ENCODE measurements at places on chromosomes 3 and 15.

DNA sequence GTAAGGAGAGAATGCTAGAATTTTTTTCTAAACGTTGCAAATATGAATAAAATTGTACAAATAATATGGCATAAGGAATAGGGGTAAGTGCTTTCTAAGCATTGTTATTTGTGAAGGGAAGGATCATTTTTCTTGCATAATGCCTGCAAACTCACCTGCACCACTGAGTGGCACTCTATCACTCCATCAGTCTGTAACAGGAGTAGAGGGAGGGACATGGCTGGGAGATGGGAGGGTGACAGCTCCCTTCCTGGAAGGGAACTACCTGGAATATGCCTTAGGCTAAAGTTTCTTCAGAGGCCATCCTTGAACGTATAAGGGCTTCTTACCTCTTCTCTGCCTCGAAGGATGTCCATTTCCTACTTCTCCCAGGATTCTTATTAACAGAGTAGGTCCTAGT is 3.0 kb downstream of the NAALADL2 start:
- DNase-seq: no peak

GRCh38 chr3:182794455-182795388 is 1.4 kb downstream of the ATP11B start:
- no peak for DNase-seq

DNA sequence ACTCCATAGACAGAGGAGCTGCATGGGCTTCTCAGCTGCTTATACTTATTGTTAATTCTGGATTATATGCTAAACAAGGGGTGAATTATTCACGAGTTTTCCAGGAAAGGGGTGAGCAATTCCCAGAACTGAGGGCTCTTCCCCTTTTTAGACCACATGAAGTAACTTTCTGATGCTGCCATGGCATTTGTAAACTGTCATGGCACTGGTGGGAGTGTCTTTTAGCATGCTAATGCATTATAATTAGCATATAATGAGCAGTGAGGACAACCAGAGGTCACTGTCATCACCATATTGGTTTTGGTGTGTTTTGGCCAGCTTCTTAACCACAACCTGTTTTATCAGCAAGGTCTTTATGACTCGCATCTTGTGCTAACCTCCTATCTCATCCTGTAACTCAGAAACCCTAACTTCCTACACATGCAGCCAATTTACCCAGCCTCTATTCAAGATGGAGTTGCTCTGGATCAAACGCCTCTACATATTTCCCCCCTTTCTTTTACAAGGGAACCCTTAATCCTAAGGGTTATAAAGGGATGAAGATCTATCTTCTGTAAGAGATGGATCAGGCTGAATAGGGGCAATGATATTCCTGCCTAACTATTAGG is 12.1 kb upstream of the DMXL2 start:
- DNase-seq: no peak

DNA sequence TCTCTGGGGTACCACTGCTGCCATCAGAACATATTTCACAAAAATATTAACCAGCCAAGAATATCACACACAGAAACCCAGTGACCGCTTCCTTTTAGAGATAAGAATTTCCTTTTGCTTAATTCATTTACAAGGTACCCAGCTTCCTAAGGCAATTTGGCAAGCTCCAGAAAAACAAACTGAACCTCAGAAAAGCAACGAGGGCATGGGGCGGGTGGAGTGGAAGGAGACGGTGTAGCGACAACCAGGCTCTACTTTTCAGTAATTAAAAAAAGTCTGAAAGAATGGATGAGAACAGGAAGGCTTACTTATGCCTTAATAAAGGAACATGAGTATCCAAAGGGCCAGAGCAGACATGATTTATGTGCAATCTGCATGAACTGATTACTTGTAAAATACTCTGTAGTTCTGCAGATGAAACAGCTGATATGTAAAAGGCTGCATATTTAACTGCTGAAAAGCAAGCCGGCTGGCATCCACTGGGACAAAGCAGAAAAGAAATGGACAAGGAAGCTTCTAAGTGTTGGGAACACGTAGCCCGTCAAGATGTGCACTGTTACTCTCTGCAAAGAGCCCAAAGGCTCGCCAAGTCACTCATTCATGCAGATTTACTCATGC is 18.6 kb downstream of the RFTN1 start:
- no peak for DNase-seq

- DNase-seq: no peak
Observed at GRCh38 chr15:89975482-89976245, 25.5 kb upstream of the ZNF710 start.

- no peak for DNase-seq
Observed at GRCh38 chr15:73295630-73296286, 73.0 kb downstream of the HCN4 start.

GRCh38 chr15:66996094-66996493 is 69.3 kb upstream of the SMAD3 start:
- DNase-seq: no peak

GRCh38 chr3:62368290-62368704 is 5.1 kb downstream of the FEZF2 start:
- DNase-seq: no peak

DNA sequence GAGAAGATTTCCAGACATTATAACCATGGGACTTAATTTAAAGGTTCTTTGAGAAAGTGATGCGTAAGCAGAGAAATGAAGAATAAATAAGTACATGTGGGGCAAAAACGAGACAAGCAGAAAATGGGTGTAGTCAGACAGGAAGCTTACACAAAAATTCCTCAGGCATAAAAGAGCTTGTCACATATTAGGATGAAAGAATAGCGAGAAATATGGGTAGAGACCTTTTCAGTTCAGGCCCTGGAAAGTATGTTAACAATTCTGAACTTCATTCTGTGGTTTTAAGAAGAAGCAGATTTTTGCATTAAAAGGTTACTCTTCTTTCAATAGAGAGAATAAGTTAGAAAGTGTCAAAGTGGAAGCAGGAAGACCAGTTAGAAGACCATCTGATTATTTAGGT is 352.4 kb downstream of the ROBO1 start:
- DNase-seq: no peak

GRCh38 chr3:184260724-184261269 is 556 bp downstream of the CAMK2N2 start:
- no peak for DNase-seq

GRCh38 chr3:186513386-186513785 is 30.8 kb downstream of the CRYGS start:
- no peak for DNase-seq

GRCh38 chr3:166085164-166085856 is 248.1 kb upstream of the BCHE start:
- DNase-seq: no peak

DNA sequence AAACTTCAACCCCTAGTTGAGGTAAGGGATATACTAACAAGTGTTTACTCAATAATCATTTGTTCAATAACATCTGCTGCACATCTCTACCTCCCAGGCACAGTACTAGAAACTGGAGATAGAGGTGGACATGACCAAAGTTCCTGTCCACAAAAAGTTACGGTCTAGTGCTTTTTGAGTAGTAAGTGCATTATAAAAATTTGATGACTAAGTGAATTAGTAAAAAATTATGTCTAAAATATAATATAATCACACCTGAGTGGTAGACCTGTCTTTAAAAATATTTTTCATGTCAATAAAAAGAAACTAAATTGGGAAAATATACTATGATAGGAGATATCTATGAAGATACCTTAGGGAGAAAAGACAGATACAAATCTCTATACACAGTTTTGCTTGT is 121.5 kb upstream of the FHIT start:
- DNase-seq: no peak

DNA sequence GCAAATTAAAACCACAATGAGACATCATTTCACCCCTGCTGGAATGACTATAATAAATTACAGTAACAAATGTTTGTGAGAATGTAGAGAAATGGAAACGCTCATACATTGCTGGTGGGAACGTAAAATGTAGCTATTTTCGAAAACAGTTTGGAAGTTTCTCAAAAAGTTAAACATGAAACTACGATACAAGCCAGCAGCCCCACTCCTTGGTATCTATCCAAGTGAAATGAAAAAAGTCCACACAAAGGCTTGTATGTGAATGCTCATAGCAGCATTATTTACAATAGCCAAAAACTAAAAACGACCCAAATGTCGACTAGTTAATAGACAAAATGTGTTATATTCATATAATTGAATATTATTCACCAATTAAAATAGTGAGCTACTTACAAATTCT is 22.9 kb upstream of the CFAP20DC start:
- no peak for DNase-seq

- DNase-seq: no peak
Observed at GRCh38 chr3:197364410-197365071, 66.1 kb upstream of the DLG1 start.

GRCh38 chr3:160665784-160666526 is 11.0 kb upstream of the ARL14 start:
- no peak for DNase-seq

GRCh38 chr3:66692766-66693150 is 191.9 kb upstream of the LRIG1 start:
- DNase-seq: no peak

DNA sequence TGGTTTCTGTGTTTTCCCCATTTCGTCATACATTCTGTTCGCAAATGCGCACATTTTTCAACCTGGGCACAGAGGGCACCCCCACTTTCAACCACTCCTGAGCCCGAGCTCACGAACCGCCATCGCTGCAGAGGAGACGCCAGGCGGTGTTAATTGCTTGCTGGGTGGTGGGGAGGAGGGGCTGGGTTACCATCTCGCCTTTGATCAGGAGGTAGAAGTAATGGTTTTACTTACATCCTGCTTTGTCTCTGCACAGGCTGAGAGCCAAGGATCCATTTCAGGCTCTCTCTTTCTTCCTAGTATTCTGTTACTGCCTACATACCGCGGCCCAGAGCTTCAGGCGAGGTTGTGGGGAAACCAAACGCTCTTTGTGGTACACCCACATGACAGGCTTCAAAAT is 177.3 kb upstream of the WNT5A start:
- no peak for DNase-seq

DNA sequence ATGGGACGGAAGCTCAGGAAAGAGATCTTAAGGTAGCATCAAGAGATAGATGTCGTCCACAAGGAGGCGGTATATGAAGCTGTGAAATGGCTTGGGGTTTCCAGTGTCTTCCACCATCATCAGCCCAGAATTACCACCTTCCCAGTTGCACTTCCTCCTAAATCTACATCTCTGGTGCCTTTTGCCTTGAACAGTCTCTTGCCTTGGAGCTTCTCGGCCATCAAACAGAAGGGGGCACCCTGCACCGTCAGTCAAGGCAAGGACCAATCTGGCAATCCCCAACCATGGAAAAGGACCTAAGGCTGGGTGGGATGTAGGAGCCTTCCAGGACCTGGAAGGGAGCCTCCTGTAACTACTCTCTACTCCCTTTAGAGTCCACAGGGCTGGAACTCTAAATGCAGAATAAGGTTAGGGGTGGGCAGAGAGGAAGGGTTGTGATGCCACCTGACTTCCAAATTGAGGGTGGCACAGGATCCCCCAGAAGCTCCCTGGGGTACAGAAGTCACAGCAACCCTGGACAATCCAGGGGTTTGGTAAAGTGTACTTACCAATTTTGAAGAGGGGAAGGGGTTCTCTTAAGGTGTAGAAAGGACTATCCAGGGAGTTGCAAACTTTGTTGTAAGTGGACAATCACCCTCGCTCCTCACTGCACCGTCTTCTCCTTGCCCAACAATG is 1.0 kb upstream of the RYR3 start:
- no peak for DNase-seq

DNA sequence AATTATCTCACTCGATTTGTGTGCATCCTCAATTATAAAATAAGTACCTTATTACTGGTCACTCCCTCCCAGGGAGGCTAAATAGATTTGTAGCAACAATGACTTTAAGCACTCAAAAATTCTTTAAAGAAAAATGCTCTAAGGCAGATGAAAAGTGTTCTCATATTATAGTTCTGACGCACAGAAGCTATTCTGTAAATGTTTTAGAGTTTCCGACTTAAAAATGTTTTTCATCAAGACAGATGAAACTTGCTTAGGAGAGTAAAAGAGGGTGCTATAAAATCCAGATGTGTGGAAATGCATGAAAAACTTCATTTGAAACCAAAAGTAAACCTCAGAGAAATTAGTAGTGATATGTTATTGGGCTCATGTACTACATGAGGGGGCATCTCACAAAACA is 398.4 kb upstream of the KCNMB2 start:
- no peak for DNase-seq

DNA sequence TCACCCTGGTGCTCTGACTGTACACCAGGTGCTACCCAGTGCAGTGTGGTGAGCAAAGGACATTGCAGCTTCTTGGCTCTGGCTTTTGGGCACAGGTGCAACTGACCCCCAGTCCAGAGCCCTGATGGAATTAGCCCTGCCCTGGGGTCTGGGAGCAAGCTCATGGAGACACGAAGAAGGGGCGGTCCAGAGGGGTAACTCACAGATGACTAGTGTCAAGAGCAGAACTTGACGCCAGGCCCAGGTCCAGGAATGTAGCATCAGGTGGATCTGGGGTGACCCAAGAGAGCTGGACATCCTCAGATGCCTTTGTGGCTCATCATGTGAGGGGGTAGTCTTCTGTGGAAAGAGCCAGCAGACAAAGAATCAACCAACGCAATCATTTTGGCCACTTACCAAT is 88.9 kb downstream of the ASB7 start:
- DNase-seq: no peak

DNA sequence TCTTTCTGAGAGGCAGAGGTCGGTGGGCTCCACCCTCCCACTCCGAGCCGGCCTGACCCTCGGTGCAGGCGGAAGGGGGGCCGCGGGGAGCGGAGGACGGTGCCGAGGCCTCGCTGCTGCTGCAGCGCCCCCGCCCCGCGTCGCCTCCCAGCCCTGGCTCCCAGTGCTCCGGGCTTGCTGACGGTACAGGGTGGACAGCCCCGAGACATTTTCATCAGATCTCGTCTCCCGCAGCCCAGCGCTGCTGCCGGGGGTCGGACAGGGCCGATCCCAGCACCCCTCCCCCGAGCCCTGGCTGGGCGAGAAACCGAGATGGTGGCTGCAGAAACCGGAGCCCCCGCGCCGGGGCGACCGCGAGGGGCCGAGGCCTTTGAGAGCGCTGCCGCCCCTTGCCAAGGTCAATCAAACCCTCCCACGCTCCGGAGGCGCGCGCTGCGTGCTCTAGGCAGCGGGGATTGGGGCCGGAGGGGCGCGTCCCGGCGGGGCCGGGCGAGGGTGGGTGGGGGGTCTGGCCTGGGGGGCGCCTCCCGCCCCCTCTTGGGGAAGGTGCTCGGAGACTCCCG is 42.5 kb downstream of the EPHB3 start:
- DNase-seq: no peak

Measured in glomerular endothelial cell (primary cell).